ENCODE measurements at places on chromosomes 2 and 18. TPM values are rescaled to one million over a fixed set of nuclear protein-coding genes. Genes with fewer than 3 reads are reported as not detected.

Gene TNFRSF11A
- 8.1 TPM for polyA plus RNA-seq

- no peak for DNase-seq
These were observed 32.4 kb downstream of the LHCGR start for GRCh38 chr2:48723129-48723528.

DNA sequence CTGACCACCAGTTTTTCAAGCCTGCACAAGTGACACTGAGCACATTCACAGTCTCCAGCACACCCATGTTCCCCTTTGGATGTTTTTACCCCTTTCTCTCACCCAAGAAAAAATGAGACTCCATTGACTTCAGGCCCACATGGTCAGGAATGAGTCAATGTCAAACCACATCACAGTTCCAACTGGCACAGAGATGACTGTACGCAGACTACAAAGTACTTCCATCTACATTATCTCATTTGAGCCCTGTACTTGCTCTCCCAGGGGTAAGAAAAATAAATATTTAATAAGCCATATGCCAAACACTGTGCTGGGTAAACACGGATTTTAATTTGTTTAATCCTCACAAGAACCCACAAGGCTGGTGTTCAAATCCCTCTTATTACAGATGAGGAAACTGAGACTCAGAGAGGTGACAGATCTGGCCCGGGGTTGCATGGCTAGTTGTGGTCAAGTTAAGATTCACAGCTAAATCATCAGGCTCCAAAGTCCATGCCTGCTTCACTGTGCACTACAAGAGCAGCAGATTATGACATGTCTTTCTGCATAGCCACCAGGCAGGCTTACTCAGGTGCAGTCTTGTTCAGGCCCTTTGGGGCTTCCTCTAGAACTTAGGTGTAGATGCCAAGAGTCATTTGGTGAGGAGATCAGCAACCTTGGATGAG is 106.1 kb downstream of the TXNL1 start:
- no peak for DNase-seq

DNA sequence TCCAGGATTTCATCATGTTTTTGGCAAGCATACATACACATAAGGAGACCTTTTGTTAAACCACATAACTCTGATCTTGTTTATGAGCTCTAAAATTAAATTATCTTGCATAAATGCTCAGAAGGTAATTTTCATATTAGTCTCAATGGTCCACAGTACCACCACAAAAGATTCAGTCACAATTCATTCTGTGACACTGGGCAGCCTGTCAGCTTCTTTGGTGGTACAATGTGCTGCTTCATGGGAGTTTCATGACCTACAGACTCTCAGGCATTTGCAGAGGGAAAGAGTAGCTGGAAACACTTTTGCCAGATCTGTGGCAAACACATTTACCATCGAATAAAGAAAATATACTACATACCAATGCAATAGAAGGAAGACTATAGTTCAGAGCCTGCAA is 51.3 kb upstream of the ZNF397 start:
- DNase-seq = no peak

Gene DSG4
- polyA plus RNA-seq = not detected

DNA sequence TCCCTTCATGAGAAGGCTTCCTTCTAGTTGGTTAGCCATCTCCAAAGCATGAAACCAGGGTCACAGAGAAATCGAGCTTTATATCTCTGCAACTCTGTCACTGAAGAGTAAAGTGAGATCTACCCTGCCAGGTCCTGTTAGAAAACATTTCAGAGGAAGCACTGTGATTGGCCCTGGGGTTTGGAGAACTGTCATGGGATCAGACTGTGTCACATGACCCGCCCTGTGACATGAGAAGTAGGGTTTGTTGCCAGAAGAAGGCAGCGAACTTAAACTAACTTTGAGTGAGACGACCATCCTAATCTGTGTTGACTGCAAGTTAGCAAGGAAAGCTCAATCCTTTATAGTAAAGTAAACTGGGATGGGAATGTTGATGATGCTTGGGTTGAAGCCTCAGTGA is 55.5 kb downstream of the SLC9A2 start:
- DNase-seq = no peak

Gene SCYGR4
- polyA plus RNA-seq = not detected

DNA sequence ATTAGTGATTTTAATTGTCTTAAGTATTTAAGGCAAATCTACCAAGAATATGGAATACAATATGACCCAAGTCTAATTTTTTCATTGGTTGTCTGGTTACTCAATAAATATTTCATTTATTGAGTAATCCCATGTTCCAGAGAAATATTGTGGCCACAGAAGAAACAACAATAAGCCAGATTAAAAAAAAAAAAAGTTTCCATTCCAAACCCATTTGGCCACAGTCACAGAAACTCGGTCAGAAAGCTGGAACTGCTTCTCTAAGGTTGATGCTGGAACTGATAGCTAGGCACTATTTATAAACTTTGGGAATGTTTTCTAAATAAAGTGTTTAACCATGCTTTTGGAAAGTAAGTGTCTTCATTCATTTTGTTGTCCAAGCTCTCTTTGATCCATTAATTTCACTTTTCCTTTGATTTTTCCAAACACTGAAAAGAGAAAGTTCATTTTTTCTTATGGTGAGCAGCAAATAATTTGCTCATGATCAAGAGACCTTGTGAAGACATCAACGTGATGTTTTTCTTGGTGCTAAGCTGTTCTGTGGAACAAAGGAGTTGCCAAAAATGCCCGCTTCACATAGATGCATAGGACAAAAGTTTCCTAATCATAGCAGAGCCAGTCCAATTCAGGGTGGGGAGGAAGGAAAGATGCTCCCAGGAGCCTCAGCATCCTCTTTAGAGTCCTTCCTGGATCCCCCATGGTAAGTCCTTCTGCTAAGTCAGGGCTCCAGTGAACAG is 72.1 kb upstream of the CCBE1 start:
- DNase-seq = no peak

DNA sequence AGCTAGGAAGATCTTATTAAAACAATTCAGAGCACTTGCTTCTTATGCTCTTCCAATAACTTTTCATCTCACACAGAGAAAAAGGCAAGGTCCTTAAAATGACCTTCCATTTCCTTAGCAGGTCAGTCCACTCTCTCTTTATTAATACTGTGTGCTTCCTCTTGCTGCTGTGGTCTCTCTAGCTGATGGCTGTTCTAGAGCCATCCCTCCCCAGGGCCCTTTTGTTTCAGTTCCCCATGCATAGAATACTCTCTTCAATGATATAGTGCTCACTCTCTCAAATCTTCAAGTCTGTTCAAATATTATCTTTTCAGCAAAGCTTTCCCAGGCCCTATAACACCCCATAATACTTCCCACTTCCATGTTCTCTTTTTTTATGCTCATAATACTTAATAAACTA is 469.3 kb downstream of the METTL4 start:
- DNase-seq = no peak

Gene ACTR2
- 19.7 TPM for polyA plus RNA-seq

Gene CIB4
- polyA plus RNA-seq = not detected

DNA sequence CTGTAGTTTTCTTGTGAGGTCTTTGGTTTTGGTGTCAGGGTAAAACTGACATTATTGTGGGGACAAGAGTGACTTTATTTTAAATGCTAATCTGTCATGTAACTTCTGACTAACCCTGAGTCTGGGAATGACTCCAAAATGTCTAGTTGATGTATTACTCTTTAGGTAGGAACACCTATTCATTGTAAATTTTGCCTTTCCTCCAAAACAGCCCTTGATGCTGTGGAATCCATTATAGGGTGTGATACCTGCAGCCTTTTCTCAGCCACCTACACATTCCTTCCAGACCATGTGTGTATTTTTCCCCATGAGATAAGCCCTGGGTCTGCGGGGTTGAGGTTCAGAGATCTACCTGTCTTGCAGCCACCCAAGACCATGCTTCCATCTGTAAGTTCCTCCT is 4.1 kb upstream of the PRR30 start:
- DNase-seq = no peak

DNA sequence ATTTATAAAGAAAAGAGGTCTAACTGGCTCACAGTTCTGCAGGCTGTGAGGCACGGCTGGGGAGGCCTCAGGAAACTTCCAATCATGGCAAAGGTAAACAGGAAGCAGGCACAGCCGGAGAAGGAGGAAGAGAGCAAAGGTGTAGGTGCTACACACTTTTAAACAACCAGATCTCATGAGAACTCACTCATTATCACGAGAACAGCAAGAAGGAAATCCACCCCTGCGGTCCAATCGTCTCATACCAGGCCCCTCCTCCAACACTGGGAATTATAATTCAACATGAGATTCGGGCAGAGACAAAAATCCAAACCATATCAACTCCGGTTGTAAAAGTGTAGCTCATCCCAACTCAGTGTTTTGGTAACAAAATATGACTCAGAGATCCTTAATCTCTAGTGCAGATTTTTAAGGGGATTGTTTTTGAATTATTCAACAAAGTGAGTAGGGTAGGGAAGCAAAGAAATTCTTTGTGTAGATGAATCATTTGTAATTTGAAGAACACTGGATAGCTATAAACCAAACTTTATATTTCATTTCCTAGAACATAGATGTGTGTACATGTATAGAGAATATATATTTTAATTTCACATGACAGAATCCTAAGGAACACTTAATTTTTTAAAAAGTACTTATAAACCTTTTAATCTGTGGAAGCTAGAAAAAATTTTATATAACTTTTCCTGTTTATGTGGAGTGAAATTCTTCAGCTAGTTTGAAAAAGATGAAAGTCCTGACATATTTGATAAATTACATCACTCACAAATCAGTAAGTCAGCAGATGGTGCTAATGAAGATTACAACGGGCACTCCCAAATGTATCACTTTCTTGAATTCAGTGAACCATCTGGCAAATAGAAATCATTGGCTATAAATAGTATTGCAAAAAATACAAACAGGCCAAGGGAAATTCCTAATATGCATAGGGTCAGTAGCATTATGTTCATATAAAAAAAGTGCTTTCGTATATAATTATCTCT is 130.1 kb downstream of the OLA1 start:
- no peak for DNase-seq

All from H1 (cell line).